ENCODE measurements at places on chromosomes 1 and 21.

GRCh38 chr1:115317101-115318012 is 20.7 kb downstream of the NGF start:
- no peak for DNase-seq

DNA sequence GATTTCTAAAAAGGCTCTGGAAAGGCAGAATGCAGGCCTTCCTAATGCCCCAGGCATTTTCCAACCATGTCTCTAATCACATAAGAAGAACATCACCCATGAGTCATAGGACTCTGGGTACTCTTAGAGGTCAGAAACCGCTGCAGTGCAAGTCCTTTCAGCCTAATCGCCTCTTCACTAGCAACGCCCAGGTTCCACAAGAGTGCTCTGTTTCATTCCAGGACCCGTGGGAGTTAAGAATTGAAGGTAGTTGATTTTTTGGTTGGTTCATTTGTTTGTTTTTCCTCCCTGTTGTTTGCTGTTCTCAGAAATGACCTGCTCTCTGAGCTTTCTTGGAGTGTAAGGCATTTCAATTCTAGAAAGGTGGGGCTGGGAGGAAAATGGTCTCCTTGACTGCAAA is 123.2 kb downstream of the NR5A2 start:
- no peak for DNase-seq

DNA sequence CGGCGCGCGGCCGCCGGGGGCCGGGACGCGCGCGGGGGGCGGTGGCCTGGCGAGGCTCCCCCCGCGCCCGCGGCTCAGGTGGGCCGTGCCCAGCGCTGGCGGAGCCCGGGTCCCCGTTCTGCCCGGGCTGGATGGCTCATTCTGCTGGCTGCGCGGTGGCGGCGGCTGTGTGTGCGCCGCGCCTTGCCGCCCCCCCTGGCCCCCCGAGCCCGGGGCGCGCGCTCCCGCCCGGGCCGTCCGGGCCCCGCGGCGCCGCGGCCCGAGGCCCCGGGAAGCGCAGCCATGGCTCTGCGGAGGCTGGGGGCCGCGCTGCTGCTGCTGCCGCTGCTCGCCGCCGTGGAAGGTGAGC is at the start of gene EPHB2:
Gene EPHB2 (plus strand): TSS at position 139 of the 349 bp plus-strand sequence. CDS start 144 bp downstream, at position 283.
- no peak for DNase-seq

- no peak for DNase-seq
These were observed 11.7 kb downstream of the LRIF1 start for GRCh38 chr1:110952031-110952430.

- peak; percentile 62 for DNase-seq
These were observed 37.2 kb upstream of the CITED4 start for GRCh38 chr1:40899230-40899870.

DNA sequence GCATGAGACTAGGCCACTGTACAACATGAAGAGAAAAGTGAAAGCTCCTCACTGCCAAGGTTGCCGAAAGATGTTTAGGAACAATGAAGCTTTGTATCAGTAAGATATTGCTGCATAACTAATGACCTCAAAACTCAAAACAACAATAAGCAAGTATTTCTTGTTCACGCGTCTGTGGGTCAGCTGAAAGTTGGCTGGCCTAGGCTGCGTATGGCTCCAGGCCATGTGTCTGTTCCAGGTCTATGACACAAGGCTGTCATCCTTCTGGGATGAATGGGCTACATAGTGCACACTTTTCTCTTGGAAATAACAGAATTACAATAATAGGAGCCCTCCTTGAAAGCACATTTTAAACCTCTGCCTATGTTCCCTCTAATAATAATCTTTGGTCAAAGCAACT is 515.9 kb downstream of the PLPP3 start:
- no peak for DNase-seq

GRCh38 chr1:207298636-207299398 is 22.7 kb upstream of the CD55 start:
- DNase-seq = no peak

- no peak for DNase-seq
These were observed 20.9 kb upstream of the DR1 start for GRCh38 chr1:93324486-93325464.

DNA sequence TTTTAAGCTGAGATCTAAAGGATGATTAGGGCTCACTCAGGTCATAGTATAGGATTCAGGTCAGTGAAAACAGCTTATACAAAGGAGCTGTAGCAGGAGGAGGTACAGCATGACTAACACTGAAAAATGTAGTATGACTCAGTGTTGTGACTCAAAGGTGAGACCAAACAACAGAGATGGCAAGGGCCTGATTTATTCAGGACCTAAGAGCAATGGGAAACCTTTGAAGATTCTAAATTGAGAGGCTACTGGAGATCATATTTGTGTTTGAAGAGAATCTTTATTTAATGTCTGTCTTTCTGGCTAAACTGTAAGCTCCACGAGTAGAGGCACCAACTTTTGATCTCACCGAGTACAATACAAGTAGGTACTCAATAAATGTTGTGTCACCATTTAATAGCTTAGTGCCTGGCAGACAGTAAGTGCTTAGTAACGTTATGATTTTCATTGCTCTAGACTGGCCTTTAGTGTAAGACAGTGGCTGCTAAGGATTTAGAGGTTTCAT is 43.5 kb downstream of the PRKAA2 start:
- no peak for DNase-seq

DNA sequence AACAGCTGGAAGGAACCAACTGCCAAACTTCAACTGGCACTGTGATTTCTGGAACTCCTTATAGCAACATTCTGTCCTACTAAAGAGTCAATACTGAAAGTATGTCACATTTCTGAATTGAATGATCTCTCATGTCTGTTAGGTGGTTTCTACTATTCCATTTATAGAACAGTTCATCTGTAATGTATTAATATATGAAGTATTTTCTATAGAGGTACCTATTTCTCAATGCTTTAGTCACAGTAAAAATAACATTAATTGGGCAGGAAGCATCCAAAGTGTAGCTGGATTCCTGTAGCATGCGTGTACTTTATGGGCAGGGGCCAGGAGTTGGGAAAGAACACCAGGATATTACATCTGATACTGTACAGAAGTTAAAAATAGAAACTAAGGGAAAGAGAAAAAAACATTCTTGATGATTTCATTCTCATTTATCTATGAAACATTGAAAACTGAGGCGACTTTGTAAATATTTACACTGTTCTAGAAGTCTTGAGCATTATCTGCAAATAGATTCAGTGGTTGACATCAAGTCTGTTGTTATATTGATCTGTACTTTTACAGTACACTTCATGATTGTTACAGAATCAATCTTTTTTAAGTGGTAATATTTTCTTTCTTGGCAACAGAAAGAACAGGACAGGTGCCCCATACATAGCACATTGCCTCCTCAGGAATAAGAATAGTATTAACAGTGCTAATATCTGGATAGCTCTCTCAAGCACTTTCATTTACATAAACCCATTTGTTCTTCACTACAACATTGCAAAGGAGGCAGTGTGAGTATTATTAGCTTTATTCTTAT is 6.2 kb upstream of the ZNF281 start:
- DNase-seq = no peak

Data from kidney (tissue), 22 donors.